ENCODE measurements at places on chromosomes 5 and 9.

GRCh38 chr9:70474413-70474812, 60.0 kb upstream of the KLF9 start:
- no peak for DNase-seq

DNA sequence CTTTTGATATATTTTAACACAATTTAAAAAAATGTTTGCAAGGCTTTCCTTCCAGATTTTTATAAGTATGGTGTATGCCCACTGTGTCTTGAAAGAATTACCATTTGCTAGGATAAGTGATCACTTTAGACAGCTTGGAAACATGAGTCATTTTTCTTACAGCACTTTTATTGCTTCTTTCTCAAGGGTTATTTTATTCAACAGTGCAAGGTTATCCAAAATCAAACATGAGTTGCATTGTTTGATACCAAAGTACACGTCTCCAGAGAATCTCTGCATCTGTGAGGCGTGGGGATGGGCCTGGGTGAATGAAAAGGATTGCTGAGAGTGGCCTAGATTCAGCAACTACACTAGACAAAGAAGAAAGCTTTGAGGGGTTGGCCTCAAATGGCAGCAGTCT, 329.6 kb downstream of the ADAMTS6 start:
- no peak for DNase-seq

- no peak for DNase-seq
Measured at GRCh38 chr5:36364473-36364872, 62.8 kb upstream of the RANBP3L start.

DNA sequence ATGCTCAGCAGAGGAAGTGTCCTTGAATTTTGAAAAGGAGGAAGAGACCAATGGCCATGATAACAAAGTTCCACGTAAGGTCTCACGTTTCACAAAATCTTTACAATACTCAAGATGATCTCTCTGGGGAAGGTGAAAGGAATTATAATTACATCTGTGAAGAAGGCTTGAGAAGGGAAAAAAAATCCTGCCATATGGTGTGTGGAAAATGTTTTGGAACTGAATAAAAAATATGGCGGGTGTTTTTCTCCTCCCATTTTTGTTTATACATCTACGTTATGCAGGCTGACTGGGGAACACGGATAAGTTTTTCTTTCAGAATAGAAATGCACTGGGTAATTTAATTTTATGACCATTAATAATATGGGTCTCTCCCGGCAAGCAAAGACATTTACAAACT, 425.6 kb upstream of the BRINP1 start:
- DNase-seq: no peak

- no peak for DNase-seq
Measured at GRCh38 chr5:92418341-92418740, 1035.2 kb upstream of the ARRDC3 start.

All from activated CD4-positive, alpha-beta T cell treated with anti-CD3 and anti-CD28 coated beads for 36 hours (primary cell).